PC-9 (cell line): ENCODE measurements at places on chromosomes 12 and 14. TPM values are rescaled to one million over a fixed set of nuclear protein-coding genes. Genes with fewer than 3 reads are reported as not detected.

RTL1 gene
- not detected in 2 replicates for total RNA-seq

DNA sequence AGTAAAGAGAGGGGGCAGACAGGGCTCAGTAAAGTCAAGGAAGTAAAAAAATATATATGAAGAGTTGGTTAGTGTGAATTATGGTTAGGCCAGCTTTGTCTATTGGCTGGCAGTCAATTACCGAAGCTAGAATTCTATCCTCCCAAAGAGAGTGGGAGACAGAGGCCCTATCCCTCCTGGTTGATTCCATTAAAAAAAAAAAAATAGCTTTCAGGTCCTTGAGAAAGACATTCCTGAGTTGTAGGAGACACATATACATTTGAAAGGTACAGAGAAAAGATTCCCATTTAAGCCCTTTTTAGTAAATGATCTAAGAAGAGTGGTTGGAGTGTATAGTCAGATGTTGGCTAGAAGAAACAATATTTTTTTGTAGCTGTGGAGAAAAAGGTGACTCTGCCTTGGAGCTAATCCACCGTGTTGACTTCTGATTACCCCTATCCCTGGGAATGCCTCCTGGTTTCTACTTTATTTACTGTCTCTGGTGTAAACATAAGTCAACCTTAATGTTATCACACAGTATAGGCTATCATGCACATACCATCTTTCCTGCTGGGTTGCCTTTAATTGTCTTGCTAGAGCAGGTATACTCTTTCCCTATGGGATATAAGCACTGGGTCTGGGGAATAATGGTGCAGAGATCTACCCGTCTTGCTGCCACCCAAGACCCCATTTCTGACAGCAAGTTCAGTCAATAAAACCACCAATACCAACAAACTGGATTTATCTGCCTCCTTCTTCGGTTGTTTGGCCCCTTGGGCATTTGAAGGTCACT lies 859.9 kb upstream of the ATXN7L3B start:
- DNase-seq = no peak

GRCh38 chr12:122873540-122873939 lies 22.4 kb downstream of the VPS37B start:
- no peak for DNase-seq

GRCh38 chr14:62066304-62066703 lies 304.1 kb downstream of the SNAPC1 start:
- DNase-seq = no peak

- DNase-seq = no peak
These were observed 25.6 kb upstream of the CHPT1 start for GRCh38 chr12:101671833-101672232.
